Activated naive CD8-positive, alpha-beta T cell treated with anti-CD3 and anti-CD28 coated beads for 36 hours (primary cell): ENCODE measurements at places on chromosomes 4 and X.
A peak's percentile ranks its signal among the peaks of the same experiment; 100 is the strongest.

GRCh38 chr4:182276210-182277109, 33.3 kb downstream of the TENM3 start:
- DNase-seq = no peak

DNA sequence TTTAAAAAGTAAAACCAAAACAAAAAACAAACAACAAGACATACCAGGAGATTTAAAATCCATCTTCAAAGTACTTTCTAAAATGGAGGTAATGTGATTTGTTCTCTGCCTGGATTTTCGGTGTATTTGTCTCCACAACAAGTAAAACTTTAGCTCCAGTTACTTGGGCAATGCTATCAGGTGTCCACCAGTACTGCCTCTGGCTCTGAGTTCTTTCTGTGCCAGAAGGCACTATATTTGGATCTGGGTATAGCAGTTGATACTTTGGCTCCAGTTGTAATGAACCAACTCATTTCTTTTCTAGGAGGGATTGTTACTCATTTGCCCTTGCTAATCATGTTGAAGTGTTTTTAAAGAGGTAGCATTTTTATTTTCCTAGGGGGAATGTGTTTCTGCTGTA, 9.5 kb upstream of the PDLIM5 start:
- no peak for DNase-seq

GRCh38 chr4:16136827-16137226, 53.0 kb upstream of the PROM1 start:
- DNase-seq = no peak

- no peak for DNase-seq
Measured at GRCh38 chr4:3396600-3396999, 45.2 kb upstream of the HGFAC start.

GRCh38 chr4:88813013-88813412, 115.4 kb upstream of the NAP1L5 start:
- DNase-seq = no peak

GRCh38 chr4:5019274-5019673, at the start of gene CYTL1:
Gene CYTL1 (minus strand): TSS chr4:5019458. CDS start chr4:5019445, 13 bp downstream.
- peak; percentile 9 for DNase-seq
